NCI-H187 treated with DMSO at 0.1 percent for 48 hours (cell line): ENCODE measurements at places on chromosomes 13 and 19.

GRCh38 chr19:31232180-31232579 is 117.1 kb downstream of the TSHZ3 start:
- no peak for DNase-seq

DNA sequence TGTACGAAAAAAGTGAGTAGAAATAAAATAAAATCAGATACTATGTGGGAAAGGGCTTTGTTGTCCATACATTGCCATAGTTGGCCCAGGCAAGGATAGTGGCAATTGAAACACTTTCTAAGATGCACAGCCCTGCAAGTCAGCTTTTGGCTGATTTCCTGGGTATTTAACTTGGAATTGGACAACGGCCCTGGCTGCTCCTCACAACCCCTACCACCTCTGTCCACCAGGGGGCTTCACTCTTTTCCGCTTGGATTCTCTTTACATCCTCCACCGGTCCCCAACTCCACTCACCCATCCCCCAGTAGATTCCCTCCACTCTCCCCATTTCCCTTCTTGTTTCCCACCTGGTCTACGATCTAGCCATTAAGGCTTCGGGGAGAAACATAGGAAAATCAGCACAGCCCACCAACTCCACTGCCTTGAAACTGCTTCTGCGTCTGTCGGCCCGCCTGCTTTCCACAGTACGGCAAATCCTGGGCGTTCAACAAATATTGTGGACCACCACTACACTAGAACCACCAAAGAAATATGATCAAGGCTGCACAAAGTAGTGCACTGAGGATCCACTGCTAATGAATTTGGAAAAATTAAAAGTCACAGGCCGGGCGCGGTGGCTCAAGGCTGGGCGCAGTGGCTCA is 48.6 kb upstream of the GTF3A start:
- no peak for DNase-seq

DNA sequence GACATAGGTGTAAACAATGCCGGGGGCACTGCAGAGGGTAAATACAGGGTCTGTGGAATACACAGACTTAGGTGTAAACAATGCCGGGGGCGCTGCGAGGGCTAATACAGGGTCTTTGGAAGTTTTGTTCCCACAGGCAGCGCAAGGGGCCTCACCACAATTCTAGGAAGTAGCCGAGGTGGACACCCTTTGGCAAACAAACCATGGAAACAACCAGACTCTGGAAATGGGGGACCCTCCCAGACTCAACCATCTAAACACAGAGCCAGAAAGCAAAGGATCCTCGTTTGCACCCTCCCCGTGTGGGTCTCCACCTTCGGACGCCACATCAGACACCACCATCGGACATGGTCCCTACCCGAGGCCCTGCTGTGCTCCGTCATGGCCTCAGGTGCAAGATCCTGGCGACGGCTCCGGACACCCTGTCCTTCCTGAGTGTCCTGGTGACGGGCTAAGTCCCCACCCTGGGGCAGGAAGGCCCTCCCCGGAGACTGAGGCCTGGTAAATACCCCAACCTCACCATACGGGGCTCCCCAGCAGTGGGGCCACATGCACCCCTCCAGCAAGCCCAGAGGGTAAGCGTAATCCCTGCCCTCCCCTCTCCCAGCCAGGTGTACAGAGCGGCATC is 16.7 kb upstream of the PLPP2 start:
- DNase-seq, result no peak

DNA sequence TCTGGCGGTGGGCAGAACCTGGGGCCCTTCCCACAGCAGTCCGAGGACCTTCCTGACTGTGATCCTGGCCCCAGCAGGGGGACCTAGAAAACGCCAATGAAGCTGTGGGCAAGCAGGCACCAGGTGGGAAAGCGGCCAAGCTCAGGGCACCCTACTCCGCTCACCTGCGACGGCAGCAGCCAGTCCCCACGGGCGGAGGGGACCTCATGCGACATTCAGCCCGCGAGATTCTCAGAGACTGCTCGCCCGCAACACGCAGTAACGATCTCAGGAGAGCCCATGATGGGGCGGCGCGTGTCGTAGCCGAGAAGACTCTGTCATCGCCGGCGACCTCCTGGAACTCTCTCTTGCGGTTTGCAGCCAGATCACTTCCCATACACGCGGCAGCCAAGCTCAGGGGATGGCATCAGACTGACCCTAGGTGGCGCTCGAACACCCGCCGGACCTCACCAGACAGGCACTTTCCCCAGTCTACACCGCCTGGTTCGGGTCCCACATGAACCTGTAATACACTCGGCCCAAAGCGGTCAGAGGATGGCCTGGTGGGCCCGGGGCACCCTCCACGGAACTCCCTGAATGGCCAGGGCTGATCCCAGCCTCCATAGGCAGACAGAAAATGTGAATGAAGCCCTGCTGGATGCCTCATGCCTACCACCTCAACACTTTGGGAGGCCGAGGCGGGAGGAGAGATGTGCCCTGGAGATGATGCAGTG is 26.5 kb downstream of the MAN2B1 start:
- no peak for DNase-seq

DNA sequence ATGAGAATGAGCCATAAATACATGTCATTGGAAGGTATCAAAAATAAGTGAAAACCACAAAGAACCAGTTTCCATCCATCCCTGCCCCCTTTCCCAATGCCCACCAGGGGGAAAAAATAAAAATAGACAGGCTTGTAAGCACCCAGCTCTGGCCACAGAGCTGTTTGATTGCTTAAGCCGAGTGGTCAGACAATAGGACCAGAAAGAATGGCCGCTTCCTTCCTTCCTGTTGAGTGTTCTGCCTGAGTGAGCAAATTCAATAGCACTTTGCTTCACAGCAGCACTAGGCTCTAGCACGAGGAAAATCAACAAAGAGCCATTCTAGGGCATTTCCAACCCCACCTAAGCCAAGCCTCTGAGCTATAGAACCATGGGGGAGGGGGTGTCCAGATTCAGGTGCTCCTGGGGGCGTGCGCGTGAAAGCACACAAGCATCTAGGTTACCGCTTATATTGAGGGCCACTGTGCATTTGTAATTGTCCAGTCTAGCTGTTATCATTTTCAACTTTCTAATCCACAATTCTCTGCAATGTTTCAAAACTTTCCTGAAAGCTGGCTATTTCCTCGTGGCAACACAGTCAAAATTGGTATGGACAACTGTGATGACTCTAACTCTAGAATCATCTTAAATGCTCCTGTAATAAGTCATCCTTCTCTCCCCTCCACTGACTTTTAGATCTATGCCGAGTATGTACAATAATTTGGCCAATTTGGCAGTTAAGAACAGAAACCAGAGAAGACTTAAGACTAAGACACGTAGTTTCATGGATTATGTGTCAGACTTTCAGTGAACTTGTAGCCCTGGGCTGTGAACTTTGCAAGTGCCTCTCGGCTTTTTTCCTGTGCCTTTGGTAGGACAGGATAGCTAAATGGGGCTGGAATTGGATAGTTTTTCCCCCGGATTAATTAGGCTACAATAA is 64.3 kb downstream of the SPRY2 start:
- DNase-seq, result no peak

GRCh38 chr19:53195265-53195903 is 2.2 kb upstream of the ZNF665 start:
- DNase-seq, result peak; percentile 91

DNA sequence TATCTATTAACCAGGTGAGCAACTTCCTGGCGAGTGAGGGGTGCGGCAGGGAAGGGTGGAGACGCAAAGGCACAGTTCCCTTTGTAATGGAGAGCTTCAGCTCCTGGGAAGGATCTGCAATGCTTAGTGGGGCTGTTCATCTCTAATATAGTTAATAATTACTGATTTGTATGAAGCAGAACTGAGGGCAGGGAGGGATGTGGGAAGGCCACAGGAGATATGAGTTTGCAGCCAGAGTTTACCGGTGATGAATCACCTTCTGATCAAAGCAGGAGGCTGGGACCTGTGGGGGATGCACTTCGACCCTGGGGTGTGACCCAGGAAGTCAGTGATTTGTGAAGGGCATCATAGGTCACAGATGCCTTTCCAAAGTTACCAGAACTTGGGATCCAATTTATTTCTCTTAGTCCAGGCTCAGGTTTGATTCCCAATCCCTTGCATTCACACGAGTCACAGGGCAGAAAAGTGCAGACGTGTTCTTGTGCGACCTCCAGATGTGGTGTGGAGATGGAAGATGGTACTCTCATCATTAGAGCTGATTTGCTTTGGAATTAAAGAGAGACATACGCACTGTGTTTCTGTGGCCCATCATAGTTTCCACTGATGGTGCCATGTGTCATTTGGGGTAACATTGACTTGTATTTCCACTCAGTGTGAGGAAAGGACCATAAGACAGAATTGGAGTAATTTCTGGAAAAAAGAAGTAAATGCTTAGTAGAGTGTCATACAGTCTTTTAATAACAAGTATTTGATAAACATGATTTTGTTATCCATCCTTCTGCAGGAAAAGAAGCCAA is 55.0 kb downstream of the LRCH1 start:
- DNase-seq, result no peak

GRCh38 chr13:80096383-80096782 is 244.5 kb downstream of the SPRY2 start:
- DNase-seq, result no peak

- no peak for DNase-seq
Measured at GRCh38 chr19:22261596-22261995, 24.6 kb upstream of the ZNF729 start.

GRCh38 chr19:12789098-12789903 is 2.0 kb upstream of the JUNB start:
- DNase-seq, result no peak

DNA sequence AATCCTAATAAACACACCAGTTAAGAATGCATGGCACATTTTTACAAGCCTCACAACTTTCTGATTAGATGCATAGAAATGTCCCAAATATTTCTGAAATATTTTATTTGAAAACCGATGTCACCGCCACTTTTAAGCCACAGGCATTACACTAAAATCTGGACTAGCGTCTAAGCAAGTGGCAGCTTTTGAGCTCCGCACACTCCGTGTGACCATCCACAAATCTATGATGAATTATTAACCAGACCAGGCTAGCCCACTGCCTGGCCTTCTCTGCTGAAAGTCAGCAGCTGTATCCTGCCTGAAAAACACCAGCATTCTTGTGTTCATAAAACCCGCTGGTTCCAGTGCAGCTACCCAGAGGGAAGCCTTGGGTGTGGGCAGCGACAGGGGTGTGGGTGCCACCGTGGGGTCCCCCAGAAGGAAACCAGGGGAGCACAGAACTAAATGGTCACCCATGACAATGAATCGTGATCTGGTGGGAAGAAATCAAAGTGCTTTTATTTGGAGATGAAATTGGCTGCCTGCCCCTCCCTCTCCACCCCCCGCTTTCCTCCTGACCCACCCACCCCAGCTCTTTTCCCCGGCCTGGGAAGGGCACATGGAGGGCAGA is 13.8 kb downstream of the RASA3 start:
- DNase-seq, result no peak

DNA sequence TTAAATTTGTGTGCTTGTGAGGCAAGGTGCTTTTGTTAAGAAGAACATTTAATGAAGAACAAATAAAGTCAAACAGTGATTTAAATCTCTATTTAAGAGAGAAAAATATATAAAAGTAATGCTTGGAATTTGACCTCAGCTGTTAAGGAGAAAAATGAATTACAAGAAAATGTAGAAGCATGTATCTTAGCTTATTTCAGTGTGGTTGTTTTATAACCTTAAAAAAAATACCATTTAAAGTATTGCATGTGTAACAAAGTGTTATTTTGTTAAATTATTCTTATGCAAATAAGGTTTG is 537.0 kb upstream of the SPRY2 start:
- DNase-seq, result no peak

- no peak for DNase-seq
Measured at GRCh38 chr19:51123381-51123800, 1.3 kb upstream of the SIGLEC9 start.

GRCh38 chr13:114088234-114088633 is 44.2 kb downstream of the RASA3 start:
- no peak for DNase-seq

- DNase-seq, result peak; percentile 97
Measured at GRCh38 chr13:92390217-92390616, 836.4 kb upstream of the GPC6 start.

GRCh38 chr13:50152655-50153309 is 137.5 kb downstream of the KCNRG start:
- no peak for DNase-seq

- peak; percentile 12 for DNase-seq
Measured at GRCh38 chr19:6065685-6066374, 44.5 kb downstream of the RFX2 start.

DNA sequence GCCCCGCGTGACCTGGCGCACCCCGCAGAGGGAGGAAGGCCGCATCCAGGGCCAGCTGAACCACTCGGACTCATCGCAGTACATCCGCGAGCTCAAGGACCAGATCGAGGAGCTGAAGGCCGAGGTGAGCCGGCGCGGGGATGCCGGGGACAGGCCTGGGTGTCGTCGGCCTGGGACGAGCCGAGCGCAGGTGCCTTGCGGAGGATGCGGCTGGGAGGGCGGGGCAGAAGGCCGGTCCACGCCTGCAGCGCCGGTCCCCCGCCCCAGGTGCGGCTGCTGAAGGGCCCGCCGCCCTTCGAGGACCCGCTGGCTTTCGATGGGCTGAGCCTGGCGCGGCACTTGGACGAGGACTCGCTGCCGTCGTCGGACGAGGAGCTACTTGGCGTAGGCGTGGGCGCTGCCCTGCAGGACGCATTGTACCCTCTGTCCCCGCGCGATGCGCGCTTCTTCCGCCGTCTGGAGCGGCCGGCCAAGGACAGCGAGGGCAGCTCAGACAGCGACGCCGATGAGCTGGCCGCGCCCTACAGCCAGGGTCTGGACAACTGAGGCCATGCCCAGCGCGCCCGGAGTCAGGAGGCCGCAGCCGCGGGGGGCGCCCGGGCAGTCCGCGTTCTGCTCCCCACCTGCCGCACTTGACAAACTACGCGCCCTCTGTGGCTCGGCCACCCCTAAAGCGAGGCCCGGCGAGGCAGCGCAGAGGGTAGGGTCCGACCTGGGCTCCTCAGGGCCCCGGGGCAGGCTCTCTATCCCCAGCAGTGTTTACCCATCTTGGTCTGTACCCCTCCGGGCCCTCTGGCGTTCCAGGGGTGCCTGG is 10.8 kb downstream of the PRR36 start:
- DNase-seq, result no peak

GRCh38 chr13:96025283-96025682 is 27.9 kb downstream of the UGGT2 start:
- no peak for DNase-seq

GRCh38 chr13:106151056-106151699 is 384.3 kb downstream of the EFNB2 start:
- no peak for DNase-seq

DNA sequence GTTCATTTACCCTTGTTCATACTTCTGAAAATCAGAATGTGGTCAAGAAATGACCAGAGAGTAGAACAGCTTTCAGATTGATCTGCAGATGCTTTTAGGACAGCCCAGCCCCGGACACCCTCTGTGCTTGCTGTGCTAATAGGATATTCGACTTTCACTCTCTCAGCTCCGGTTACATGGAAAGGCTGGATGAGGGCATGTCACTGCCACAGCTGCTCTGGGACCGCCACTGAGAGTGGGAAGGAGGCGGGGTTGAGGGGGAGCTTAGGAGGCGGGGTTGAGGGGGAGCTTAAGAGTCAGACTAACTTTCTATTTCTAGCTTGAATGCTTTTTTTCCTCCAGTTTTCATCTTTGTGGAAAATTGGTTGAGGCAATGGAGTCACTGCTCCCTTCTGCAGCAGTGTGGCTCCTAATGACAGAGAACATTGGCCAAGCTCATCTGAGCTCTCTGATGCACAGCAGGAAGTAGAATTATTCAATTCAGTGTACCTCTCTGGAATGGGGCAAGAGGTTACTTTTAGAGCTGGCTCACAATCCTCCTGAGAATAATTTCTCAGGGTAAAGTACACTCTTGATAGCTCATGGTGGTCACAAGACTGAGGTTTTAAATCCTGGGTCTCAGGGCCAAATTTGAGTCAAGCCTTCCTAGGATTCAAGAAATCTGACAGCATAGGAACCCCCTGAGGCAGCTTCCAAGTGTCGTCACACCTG is 74.6 kb upstream of the NPAS1 start:
- peak; percentile 59 for DNase-seq

GRCh38 chr13:40910324-40911050 is 108.6 kb downstream of the ELF1 start:
- DNase-seq, result no peak
